ENCODE measurements at places on chromosomes 5 and 9.

DNA sequence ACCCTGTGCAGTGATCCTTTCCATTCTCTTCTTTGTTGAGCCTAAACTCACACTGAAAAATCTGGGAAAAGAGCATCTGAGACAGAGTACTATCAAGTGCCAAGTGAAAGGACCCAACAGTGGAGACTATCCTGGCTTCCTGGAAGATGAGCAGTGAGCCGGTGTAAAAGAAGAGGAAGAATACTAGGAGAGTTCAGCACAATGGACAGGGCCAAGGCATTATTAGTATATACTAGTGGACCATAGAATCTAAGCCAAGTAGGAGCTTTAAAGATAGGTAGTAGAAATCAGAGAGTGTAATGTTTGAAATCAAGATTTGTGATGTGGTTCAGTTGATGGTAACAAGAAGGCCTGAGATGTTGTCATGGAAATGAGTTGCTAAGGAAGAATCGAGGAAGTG, 140.8 kb downstream of the CAMK4 start:
- DNase-seq, result no peak

DNA sequence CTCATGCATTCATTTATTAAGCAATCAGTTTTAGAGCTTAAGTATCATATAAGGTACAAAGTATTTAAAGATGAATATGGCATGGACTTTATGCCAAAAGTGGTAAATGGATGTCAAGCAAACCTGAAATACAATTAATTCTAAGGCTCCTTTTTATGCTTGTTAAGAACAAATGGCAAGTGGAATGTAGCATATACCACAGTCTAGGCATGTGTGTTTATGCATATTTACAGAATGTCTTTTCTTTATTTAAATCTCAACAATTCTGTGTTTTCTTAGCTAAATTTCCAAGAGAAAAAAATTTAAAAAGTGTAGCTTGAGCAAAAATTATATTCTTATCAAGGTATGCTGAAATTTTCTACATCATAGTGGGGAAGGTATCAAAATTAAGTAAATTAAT, 39.8 kb downstream of the MPDZ start:
- DNase-seq, result no peak

GRCh38 chr5:137085206-137085605, 413.9 kb downstream of the SPOCK1 start:
- DNase-seq, result no peak

DNA sequence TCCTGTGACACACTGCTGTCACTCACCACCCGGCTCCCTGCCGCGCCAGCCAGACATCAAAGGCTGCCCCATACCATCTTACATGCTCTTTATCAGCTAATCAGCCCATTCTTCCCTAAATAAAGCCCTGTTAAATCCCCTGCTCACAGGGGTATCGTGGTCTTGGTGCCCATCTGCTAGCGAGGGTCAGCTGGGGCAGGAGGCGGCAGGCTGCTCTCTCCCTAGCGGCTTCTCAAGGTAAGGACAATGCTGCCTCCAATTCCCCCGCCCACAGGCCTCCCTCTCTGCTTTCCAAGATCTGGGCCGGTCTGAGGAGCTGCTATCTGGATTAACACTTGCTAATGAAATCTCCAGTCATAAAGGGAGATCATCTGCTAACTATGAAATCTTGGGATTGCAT, 26.8 kb downstream of the BARHL1 start:
- no peak for DNase-seq

DNA sequence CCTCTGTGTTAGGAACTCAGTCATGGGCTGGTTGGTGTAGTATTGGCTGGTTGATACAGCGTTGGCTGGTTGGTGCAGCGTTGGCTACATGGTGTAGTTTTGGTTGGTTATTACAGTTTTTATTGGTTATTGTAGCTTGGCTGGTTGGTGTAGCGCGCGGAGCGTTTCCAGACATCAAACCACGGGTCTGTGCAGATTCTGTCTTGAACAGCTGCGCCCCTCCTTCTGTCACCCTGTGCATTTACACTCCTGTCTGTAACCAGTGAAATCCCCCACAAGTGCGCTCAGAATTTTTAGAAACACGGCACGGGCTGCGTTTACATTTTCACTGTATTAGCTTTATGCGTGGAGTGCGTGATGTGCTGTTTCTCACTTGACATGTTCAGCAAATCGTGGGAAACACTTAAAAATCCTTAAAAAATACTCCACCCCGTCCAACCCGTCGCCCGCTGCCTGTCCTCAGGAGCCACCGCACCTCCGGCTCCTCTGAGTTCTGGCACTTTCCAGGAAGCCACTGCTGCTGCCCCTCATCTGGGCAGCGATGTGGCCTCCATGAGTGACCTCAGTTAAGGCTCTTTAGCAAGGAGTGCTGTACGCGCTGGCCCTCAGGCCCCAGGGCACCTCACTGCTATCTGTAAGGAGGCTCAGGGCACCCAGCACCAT, 20.8 kb downstream of the NKD2 start:
- DNase-seq, result no peak

DNA sequence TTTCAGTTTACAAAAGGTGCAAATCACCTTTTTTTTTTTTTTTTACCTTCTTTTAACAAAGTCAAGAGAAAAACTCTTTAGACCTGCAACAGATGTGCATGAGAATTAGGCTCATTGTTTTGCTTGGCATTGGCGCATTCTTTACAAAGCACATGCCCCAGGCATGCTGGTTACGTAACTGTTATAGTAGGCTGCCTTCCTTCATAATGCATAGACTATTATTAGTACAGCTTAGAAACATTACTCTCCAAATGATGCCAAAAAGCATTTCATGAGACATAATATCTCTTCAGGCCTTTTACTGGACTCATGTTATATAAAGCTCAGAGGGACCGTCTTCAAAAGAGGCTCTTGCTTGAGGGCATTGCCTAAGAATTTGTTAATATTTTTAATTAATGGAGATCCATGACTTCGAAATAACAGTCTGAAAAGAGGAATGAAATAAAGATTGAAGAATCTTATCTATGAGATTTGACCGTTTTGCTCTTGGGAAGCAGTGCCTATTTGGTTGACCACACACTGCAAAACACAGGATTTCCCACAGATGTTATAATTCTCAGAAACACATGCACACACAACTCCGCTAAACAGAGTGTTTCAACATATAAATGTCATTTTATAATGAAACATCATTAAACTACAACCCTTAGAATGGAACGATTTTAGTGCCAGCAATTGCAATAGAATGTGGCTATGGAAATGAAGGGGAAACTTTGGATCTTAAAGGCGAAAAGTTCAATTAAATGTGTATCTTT, 478.7 kb downstream of the PRR16 start:
- no peak for DNase-seq

- DNase-seq, result peak; percentile 56
These were observed 15.1 kb downstream of the PDLIM4 start for GRCh38 chr5:132272311-132273210.

- no peak for DNase-seq
These were observed 152.3 kb upstream of the ANKH start for GRCh38 chr5:15023846-15024245.

DNA sequence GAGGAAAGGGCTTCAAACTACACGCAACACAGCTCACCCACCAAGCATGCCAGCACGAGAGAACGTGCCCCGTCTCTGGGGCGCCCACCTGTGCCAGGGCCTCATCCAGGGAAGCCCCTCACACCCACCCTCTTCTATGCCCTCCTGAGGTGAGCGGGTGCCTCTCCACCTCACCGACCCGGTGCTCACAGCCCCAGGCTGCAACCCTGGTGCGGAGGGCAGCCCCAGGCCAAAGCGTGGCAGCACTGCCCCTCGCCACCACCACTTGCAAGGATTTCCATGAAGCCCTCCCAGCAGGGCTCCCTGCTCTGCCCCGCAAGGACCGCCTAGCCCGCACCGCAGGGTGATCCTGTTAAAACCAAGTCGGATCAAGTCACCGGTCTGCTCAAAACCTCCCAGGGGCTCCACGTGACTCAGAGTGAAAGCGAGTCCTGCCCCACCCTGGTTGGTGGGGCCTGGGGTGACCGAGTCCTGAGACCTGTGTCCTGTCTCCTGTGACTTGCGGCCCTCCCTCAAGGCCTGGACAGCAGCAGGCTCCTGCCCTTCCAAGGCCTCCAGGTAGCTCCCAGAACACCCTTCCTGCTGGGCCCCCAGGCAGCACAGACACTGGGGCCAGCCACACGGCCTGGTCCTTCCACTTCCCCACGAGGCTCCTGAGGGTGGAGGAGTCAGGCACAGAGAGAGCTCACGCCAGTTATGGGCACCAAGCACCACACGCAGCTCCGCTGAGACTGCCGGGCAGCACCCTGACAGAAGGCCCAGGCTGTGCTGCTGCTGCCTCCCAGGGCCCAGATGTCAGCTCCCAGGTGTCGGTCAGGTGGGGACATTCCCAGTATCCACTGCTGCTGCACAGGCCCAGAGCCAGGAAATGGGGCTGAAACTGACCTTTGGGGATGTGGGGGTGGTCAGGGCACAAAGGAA, 12.7 kb downstream of the BRD3 start:
- no peak for DNase-seq

GRCh38 chr9:136402067-136402466, 2.1 kb upstream of the SNAPC4 start:
- DNase-seq, result no peak

DNA sequence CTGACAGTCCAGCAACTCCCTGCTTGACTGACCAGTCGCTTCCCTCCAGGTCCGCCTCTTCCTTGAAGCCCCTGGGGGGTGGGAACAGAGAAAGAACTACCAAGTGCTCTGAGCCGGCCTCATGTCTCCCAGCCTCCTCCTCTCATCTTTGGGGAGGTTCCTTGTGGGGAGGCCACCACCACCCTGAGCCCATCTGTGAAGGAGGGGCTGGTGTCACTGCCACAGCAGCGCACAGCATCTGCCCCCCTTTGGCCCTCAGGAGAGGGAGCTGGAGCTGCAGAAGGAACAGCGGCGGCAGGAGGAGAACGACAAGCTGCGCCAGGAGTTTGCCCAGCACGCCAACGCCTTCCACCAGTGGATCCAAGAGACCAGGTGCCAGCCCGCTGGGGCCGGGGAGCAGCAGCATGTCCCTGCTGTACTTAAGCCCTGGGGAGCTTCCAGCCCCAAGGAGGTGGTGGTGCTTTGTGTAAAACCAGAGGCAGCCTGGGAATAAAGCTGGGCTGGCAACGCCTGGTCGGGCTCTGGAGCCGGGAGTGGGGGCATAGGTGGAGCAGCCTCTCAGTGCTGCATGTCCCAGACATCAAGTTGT, 29.4 kb downstream of the DYNC2I2 start:
- no peak for DNase-seq

GRCh38 chr5:104815212-104815611, 1252.6 kb upstream of the NUDT12 start:
- no peak for DNase-seq

DNA sequence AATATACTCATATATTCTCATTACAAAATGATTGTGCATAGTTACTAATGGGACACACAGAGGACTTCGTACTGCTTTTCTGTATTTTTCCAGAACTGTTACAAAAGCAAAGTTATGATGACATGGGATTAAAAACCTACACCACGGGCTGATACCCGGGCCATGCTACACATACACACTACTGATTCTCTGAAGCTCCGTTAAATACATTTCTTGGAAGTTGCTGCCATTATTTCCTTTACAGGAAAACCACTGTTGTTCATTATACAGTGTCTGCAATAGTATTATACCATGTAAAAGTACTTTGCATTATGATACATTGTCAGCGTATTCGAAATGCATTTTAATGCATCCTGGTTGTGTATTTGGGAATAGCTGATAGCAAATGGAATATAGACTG, 32.5 kb downstream of the EBF1 start:
- no peak for DNase-seq

DNA sequence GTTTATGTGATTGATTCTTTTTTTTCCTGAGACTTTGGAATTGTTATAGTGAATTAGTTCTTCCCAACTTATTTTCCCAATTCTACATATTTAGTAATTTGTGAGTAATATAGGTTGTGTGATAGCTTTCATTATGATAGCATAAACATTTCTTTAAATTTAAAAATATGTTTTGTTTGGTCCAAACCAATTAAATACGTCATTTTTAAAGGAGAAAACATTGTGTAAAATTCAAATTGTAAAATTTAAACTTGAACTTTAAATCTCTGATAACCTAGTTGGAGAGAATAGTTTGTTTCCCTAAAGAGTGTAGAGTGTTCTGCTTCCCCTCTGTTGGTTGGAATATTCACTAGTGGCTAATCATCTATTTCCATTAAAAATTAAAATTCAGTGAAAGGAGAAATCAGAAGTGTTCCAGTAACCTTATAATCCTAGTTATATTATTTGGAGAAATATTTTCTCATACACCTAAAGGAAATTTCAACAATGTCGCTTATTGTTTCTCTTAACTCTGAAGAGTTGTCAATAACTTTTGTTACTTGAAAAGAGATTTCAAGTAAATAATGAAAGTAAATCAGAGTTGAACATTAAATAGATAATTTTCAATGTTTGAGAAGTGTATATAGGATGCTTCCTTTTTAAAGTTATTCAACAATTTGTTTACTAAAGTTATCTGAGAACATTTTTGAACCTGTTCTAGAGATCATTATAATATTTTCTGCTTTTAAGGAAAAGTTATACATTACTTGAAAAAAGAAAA, 2.9 kb downstream of the NIPBL start:
- no peak for DNase-seq

DNA sequence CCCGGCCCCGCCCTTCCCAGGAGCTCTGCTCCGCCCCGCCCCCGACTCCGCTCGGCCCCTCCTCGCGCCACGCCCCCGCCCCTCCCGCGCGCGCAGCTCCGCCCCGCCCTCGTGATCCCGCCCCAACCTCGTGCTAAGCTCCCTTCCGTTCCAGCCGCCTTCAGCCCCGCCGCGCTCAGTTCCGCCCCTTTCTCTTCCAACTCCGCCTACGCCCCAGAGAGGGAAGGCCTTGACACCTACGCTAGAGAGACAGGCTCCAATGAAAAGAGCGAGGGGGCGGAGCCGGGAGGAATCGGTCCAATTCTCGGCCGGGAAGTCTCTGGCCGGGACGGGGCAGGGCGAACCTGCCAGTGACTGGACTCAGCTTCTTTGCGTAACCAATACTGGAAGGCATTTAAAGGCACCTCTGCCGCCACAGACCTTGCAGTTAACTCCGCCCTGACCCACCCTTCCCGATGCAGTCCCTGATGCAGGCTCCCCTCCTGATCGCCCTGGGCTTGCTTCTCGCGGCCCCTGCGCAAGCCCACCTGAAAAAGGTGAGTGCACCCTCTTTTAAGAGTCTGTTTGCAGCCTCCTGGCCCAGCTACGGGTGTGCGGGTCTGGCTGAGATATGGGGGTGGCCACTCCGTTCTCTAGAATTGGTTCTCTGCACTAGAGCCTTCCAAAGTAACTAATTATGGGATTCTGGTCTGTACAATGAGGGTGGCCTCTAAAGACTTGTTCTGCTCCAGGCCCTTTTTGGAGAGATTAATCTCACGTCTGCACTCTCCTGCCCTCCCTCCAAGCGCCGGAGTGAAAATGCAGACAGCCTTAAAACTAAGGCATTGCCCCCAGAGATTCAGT, at the start of gene GM2A:
Gene GM2A (plus strand): TSS at position 424 of the 843 bp plus-strand sequence. CDS start 32 bp downstream, at position 456.
- peak; percentile 99 for DNase-seq

GRCh38 chr5:36214436-36214835, 27.3 kb downstream of the NADK2 start:
- no peak for DNase-seq

GRCh38 chr9:129102791-129103594, 7.6 kb downstream of the CRAT start:
- DNase-seq, result no peak

- DNase-seq, result no peak
These were observed 275.3 kb downstream of the HTR1A start for GRCh38 chr5:63686938-63687337.

GRCh38 chr9:126295516-126295915, 31.1 kb upstream of the MVB12B start:
- DNase-seq, result no peak

Measured in CD14-positive monocyte (primary cell).